ENCODE measurements at places on chromosomes 4 and X. TPM values are rescaled to one million over a fixed set of nuclear protein-coding genes. Genes with fewer than 3 reads are reported as not detected.

ETDB gene
- total RNA-seq = not detected

XAGE1A gene
- 21.1 TPM for total RNA-seq

PPP1R2C gene
- total RNA-seq = not detected

CYBB gene
- total RNA-seq = 0.04 TPM

ATP10D gene
- 2.0 TPM for total RNA-seq

Measured in A549 treated with dexamethasone at 1 μM for 4 hours (cell line).